Eye (tissue), 1 donor: ENCODE measurements at places on chromosomes 3 and 15.
A peak's percentile ranks its signal among the peaks of the same experiment; 100 is the strongest.

GRCh38 chr15:75367006-75367405 lies 1.4 kb downstream of the MAN2C1 start:
- no peak for DNase-seq

GRCh38 chr3:162285259-162285658 lies 788.7 kb downstream of the OTOL1 start:
- DNase-seq: peak; percentile 3

- DNase-seq: no peak
These were observed 41.8 kb downstream of the ITGA11 start for GRCh38 chr15:68389936-68390817.

DNA sequence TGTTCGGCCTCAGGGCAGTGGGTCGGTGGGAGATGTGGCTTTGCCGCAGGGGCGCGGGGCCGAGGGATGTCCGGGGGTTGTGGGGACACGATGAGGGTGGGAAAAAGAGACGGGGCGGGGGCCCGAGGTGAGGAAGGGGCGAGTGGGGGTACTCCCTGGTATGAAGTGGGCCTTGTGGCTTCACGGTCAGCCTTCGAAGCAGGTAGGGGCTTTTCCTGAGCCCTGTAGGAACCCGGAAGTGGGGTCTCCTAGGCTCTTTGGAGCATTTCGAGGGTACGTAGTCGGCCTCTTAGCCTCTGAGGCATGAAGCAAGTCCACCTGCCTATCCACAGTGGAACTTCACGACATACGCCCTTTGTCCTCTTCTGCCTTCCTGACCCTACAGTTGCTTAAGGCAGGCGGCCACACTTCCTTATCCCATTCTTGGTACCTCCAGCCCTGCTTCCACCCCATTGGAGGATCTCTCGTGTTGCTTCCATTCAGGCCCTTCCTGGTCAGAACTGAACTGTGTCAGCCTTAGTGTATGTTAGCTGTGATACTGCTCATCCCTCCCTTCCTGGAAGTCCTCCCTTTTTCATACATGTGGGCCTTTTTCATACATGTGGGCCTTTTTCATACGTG lies 389 bp downstream of the ARPC4 start:
- DNase-seq: no peak

DNA sequence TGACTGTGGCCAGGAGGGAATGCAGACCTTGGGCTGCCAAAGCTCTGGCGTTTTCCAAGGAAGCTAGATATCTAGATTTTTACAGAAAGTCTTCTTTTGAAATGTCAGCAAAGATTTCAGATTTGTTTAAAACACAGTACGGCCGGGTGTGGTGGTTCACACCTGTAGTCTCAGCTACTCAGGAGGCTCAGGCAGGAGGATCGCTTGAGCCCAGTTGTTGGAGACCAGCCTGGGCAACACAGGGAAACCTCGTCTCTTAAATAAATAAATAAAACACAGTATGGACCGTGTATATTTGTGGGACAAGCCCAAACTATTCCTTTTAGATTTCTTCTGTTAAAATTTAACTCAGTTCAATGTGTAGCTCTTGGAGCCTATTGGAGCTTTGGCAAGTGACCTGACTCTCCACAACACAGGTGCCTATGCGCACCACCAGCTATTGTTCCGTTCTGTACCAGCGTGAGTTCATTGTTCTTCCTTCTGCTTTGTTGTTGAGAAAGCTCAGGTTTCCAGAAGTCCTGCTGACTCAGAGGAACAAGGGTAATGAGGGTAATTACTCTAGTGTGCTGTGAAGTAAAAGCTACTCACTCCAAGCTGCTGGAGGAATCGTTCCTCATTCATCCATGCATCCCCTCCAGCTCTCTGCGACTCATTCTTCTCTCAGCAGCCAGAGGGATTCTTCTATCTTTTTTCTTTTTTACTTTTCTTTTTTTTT lies 73.1 kb upstream of the SLC6A6 start:
- DNase-seq: peak; percentile 74

- DNase-seq: no peak
These were observed 156.3 kb upstream of the TMEM108 start for GRCh38 chr3:132881756-132882409.

- no peak for DNase-seq
These were observed 60.7 kb downstream of the ZDHHC19 start for GRCh38 chr3:196150481-196150880.

DNA sequence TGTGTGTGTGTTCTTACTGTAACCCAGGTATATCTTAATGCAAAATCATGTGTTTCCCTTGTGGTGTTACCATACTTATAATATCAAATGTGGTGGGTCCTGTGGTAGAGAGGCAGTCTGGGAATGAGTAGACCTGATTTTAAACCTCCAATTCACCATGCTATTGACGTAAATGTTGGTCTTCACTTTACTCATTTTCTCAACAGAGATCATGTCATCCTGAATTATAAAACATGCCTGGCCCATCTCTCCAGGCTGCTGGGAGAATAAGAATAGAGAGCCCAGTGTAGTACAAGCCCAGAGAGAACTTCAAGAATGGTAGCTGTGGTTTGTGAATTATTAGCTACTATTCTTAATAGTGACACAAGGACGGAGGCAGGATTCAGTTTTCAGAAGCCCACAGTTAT lies 88.1 kb downstream of the MBNL1 start:
- no peak for DNase-seq

DNA sequence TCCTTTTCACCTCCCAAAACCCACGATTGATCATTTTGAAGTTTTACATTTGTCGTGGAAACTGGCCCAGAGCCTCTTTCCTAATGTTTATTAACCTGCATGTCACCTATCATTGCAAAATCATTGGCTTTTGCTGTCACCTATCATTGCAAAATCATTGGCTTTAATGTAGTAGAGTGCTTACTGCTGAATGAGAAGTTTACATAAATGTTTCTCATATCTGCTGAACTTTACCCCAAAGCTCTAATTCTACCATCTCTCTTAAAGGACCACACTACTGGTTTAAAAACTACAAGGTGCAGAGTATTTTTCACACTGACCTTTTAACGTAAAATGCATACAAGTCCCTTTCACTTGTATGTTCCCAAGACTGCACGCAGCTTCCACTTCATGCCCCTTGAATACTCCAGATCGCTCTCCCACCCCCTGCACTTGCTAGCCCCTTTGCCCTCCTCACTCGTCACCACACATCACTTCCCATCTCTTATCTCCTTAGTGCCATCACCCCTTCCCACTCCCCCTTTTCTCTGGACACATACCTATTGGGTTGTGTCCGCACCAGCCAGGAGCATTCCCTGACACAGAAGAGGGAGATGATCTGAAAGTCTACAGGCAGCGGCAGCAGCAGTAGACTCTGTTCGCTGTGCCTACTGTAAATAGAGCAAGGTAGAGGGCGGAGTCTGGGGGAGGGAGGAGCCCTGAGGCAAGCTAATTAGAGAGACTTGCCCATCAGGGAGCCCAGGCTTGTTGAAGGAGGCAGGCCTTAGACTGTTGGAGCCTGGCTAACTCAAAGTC lies 30.2 kb upstream of the ATOSA start:
- DNase-seq: peak; percentile 66
